AG08396 (cell line): ENCODE measurements at places on chromosomes 5 and 9.

DNA sequence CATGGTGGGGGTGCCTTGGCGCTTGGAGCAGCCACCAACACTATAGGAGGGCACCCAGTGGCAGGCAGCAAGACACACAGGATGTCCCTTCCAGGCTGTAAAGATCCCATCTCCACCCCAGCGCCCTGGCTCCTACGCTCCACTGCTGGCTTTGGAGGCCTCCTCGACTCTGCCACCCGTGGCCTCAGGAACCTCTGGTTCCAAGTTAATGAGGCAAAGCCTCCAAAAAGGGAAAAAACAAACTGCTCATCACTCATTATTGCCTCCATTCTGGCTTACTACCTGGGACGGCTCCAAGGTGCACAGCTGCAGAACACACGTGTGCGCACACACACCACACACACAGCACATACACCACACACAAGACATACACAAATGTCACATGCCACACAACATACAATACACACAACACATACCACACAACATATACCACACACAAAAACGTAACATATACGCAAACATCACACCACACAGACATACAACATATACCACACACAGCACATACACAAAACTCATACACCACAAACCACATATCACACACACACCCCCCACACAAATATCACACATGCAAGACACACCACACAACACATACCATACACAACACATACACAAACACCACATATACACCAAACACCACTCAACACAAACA is 45.3 kb downstream of the ROR2 start:
- DNase-seq: no peak

GRCh38 chr9:38171926-38172325 is 102.9 kb upstream of the SHB start:
- DNase-seq: no peak

- no peak for DNase-seq
Measured at GRCh38 chr5:176529116-176529740, 8.0 kb downstream of the RNF44 start.

DNA sequence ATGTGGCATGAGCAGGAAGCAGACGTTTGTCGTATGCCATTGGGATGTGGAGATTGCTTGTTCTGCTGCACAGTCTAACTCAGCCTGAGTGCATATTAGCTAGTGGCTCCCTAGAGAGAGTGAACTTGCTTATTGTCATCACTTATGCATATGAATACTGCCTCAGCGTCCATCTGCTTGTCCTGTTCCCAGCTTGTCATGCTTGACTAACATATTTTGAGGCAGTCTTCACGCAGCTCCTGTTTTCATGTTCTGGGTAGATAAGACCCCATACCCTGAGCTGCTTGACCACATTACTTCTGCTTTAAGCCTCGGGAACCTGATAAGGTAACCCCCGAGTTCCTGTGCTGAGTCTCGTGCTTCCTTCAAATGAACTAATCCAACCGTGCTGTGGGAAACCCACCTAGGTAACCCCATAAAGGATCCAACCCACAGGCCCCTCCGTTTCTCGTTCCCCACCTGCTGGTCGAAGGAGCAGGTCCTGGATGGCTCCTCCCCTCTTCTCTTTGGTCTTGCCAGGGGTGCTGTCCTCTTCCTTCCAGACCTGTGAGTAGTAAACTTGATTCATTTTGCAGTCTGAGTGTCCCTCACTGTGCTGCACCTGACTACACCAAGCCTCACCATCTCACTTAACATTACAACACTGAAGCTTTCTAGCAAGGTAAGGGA is 25.0 kb downstream of the ANKRD33B start:
- DNase-seq: no peak

DNA sequence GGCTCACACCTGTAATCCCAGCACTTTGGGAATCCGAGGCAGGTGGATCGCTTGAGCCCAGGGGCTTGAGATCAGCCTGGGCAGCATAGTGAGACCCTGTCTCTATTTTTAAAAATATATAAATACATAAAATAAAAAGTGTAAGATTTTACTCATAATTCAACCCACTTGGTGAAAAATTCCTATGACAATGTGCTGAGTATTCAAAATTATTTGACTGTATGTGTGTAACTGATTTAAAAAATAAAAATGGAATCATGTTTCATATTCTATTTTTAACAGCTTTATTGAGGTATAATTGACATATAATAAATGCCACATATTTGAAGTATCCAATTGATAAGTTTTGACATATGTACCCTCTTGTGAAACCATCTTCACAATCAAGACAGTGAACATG is 22.8 kb downstream of the GM2A start:
- DNase-seq: no peak

GRCh38 chr5:135443161-135443960 is 3.8 kb downstream of the DCANP1 start:
- DNase-seq: no peak

DNA sequence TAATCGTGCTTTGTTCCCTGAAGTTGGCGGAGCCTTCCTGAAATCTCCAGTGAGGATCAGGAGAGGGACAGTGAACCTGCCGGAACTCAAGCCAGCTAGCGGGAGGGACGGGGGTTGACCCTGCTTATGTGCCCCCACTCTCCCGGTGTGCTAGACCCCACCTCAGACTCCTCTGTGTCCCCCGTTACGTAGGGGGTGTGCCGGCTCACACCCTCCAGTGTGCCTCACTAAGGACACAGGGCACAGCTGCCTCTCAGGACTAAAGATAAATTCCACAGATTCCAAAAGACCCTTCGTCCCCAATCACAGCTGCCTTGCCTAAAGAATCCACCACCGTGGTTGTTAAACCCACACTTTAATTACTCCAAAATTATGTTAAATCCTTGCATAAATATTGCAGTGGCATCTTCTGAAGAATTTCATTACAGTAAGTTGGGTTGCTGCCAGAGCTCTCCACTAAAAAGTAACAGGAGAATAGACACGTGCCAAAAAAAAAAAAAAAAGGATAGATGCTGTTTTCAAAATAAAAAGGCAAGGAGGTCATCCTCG is 73.7 kb downstream of the GTF3C4 start:
- DNase-seq: no peak

- peak; percentile 77 for DNase-seq
Measured at GRCh38 chr9:99019510-99020331, 76.0 kb downstream of the COL15A1 start.

GRCh38 chr5:120790339-120790738 is 326.2 kb downstream of the PRR16 start:
- DNase-seq: no peak

GRCh38 chr9:115276621-115277020 is 158.7 kb upstream of the TNC start:
- no peak for DNase-seq

DNA sequence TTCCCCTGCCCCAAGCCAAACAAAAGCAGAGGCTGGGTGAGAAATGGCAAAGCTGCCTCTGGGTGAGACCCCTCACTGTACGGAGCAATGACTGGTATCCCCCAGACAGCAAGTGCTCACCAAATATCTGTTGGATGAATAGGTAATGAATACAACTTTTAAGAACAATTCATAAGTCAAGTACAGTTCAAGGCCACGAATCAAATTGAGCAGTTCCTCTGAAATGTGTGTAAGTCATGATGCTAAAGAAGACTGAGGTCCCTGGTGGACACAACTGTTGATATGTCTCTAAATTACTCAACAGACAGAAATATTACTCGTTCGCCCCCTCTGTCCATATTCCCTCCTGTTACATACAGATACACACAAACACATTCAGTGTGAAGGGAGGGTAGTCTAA is 160.7 kb downstream of the GLIS3 start:
- no peak for DNase-seq

DNA sequence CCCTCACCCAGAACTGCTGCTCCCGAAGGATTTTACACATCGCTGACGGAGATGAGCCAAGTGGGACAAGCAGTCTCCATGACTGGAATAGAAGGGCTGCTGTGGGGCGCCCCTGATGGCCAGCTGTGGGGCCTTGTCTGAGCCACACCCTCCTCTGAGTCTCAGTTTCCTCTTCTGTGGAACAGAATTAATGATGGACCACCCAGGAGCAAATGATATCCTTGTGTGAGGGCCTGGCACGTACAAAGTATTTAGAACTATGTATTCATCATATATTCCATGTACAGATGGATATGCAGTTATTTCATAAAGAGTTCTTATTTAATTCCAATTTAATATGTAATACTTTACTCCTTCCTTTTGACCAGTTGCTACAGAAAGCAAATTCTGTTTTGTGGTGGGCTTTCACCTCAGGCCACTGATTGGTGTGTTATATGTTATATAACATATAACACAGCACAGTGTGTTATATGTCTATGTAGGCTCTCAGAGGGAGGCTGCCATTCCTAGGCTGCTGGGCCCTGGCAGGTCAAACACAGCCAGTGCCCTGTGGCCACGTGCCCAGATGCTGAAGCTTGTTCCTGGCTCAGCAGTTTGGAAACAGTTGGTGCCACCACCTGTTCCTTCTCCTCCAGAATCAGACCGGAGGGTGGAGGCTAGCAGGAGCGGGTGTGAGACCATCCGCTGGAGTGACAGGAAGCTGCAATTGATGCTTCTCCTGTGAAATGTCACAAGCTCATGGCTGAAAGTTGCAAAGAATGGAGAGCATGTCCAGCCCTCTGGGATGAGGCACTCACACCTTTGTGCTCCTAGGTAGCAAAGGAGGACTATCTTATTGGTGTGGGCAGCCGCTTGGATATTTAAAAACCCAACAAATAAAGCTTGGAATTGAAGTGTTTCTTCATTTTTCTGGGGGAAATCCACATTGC is 4.4 kb upstream of the FGD3 start:
- no peak for DNase-seq

- no peak for DNase-seq
Measured at GRCh38 chr9:117359910-117360309, 54.9 kb downstream of the ASTN2 start.

GRCh38 chr5:167899490-167900070 is 391.9 kb upstream of the WWC1 start:
- DNase-seq: no peak

GRCh38 chr5:140024928-140025327 is 18.2 kb downstream of the NRG2 start:
- no peak for DNase-seq

- DNase-seq: no peak
Measured at GRCh38 chr5:100275631-100276030, 259.5 kb upstream of the FAM174A start.

DNA sequence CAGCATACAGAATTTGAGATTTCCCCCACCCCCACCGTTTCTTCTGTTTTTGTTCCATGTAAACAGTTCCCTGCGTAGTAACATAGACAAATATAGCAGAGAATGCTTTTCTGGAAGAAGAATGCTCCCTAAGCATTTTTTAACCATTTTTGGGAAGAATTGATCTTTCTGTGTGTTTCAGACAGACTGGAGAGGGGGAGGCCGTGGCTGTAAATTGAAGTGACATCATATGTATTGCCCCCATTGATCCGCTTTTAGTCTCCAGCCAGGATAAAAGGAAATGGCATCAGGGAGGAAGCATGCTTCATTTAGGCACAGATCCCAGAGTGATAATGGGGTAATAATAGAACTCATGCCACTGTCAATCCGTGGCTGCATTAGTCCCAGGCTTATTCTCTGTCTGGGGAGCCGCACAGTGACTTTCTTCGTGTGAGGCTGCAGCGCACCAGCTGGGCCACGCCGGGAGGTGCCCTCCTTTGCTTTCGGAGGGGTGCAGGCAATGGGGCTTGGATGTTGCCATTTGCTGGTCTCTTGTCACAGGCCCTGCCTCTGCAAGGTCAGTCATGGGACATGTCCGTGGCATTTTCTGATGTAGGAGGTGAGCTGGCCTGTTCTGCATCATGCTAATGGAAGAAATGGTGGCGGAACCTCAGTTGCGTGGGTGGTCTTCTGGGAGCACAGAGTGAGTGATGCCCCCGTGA is 261.5 kb downstream of the FANCC start:
- no peak for DNase-seq

- no peak for DNase-seq
Measured at GRCh38 chr5:3077684-3078083, 326.2 kb upstream of the IRX2 start.

GRCh38 chr5:1044117-1044516 is 35.5 kb downstream of the NKD2 start:
- no peak for DNase-seq

- no peak for DNase-seq
Measured at GRCh38 chr9:106479679-106480078, 383.3 kb upstream of the ZNF462 start.

DNA sequence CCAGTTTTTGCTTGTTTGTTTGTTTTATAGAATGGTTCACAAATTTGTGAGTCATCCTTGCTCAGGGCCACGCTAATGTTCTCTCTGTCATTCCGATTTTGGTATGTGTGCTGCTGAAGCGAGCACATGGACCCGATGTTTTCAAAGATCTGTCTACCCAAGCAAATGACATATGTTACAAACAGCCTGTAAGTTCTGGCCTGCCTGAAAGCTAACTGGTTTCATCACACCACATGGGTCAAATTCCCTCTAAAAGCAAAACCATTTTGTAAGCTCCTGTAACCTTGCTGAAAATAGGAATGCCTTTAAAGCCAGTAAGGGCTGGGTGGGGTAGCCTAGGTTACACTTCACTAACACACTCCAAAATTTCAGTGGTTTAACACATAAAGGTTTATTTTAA is 25.4 kb downstream of the DMRT3 start:
- DNase-seq: no peak

DNA sequence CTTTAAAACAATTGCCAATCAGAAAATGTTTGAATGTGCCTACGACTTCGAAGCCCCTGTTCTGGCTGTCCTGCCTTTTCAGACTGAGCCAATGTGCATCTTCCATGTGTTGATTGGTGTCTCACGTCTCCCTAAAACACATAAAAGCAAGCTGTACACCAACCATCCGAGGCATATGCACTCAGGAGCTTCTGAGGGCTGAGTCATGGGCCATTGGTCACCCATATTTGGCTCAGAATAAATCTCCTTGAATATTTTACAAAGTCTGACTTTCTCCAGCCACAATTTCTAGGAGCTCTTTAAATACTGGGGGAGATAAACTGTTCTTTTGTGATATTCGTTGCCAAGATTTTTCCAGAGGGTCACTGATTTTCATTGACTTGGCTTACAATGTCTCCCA is 53.9 kb downstream of the C9orf57 start:
- peak; percentile 25 for DNase-seq

- peak; percentile 2 for DNase-seq
Measured at GRCh38 chr5:117590944-117591343, 1016.3 kb upstream of the SEMA6A start.

GRCh38 chr9:93623753-93624152 is 47.4 kb downstream of the PHF2 start:
- DNase-seq: no peak

- no peak for DNase-seq
Measured at GRCh38 chr5:91154338-91154737, 228.8 kb downstream of the ARRDC3 start.

- DNase-seq: no peak
Measured at GRCh38 chr9:117868594-117868993, 164.4 kb downstream of the TLR4 start.

- no peak for DNase-seq
Measured at GRCh38 chr9:79273311-79273710, 298.5 kb upstream of the TLE4 start.
